ENCODE measurements at places on chromosomes 6 and 20. TPM values are rescaled to one million over a fixed set of nuclear protein-coding genes. Genes with fewer than 3 reads are reported as not detected.
A peak's percentile ranks its signal among the peaks of the same experiment; 100 is the strongest.

The CRISP3 gene
- total RNA-seq, result not detected

DNA sequence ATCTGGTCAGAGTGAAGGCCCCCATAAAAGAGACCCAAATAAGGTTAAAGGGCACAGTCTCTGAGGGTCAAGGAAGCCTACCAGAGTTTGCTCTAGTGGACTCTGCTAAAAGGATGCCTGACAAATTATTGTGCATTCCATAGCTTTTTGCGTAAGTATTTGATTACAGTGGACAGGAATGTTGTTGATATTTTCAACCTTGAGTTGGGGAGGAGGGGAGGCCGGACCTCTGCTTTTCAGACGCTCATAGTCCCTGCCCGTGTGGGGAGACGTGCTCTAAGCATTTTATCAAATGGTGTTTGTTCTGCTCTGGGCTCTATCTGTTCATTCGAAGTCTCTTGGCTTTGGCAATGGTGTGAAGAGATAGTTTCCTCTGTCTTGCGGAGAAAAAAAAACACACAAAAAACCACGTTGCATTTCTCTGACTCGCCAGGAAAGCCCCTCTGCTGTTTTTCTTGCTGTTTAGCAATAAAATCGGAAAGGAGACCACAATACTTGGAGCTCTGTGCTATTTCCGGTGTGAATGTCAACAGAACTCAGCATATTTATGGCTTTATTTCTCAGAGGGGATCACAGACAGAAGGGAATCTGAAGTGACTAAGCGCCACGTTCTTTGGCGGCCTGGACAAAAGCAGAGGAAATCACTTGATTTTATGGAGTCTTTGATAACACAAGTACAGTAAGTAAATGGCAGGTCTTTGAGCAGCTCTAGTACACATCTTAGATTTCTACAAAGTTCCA, 159.8 kb downstream of the ZFP64 start:
- DNase-seq, result peak; percentile 88

- DNase-seq, result no peak
Observed at GRCh38 chr6:83878902-83879644, 19.6 kb downstream of the CYB5R4 start.

DNA sequence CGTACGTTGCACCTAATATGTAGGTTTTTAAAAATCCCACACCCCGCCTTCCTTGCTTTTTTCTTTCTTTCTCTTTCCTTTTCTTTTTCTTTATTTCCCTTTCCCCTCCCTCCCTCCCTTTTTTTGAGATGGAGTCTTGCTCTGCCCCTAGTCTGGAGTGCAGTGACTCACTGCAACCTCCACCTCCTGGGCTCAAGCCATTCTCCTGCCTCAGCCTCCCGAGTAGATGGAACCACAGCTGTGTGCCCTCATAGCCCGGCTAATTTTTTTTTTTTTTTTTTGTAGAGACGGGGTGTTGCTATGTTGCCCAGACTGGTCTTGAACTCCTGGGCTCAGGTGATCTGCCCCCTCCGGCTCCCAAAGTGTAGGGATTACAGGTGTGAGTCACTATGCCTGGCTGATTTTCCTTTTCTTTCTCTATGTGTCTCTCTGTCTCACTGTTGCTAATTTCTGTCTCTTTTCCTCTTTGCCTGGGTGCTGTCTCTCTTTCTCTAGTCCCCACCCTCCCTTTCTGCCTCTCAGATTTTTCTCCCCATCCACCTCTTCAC, 61.2 kb downstream of the SRC start:
- DNase-seq, result no peak

DNA sequence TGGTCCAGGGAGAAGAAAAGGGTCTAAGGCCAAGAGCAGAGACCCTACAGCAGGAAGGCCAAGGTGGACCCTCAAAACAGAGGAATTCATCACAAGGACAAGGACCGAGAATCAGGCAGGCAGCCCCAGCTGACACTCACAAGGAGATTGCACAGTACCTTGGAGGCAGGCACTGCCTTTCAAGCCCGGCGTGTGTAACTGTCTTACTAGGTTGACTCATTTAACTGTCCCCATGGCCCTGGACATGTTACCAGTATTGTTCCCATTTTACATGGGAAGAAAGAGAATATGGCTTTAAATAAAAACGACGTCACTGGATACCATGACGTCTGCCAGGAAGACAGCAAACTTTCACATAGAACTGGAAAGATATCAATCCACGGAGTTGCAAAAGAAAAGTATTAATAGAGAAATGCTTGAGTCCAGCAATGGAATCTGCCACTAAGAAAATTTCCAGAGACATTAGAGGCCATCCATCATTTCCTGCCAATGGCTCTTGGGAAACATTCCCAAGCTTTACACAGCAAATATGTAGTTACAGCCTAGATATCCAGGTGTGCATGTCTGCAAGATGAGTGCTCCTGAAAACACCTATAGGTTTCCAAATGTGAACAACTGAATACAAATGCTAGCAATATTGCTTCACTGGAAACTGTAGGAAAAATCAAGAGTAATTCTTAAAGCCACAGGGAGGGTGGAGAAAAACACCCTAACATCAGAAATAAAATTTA, 111.5 kb upstream of the RPS6KA2 start:
- no peak for DNase-seq

DNA sequence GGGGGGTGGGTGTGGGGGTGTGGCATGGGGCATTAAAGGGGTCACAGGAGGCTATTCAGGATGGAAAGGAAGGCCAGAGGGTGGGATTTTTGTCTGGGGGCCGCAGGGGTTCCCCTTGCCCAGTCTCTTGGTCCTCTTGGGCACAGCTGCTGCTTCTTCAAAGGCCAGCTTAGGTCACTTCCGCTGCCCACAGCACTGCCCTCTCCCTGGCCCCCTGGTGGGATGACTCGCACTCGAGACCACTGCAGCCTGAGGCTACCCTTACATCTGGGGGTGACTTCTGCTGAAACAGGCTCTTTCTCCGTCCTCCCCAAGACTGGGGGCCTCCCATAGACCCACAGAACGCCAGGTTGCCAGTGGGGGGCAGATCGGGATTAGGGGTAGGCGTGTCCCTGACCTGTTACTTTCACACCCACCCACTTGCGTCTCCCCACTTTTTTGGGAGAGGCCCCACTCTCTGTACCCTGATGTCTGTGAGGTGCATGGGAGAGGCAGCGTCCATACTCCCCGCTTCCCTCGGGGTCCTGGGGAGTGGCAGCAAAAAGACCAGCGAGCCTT, 1.3 kb downstream of the LKAAEAR1 start:
- no peak for DNase-seq

- DNase-seq, result no peak
Observed at GRCh38 chr6:71153755-71154325, 134.8 kb upstream of the OGFRL1 start.
